Fibroblast of skin of scalp (primary cell): ENCODE measurements at places on chromosomes 13 and 19.
A peak's percentile ranks its signal among the peaks of the same experiment; 100 is the strongest.

DNA sequence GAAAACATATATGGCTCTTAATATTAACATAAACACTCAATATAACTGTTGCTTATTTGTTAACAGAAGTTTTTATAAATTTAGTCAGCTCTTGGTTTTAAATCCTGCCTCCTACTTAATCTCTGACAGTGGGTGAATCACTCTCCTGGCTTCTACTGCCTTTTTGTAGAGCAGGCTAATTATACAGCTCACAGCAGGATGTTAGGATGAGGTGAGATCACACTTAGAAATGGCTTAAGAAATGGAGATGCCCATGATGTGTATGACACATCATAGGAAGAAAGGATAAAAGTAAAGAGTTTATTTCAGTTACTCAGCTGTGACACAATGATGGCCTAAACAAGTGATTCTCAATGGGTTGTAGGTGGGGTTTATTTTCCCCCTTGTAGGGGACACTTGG, 345.6 kb downstream of the SPRY2 start:
- peak; percentile 75 for DNase-seq

GRCh38 chr19:7619671-7620441, 9.5 kb downstream of the XAB2 start:
- DNase-seq = no peak

- no peak for DNase-seq
These were observed 17.8 kb upstream of the CABP5 start for GRCh38 chr19:48061401-48062344.

GRCh38 chr13:87235621-87236020, 435.6 kb upstream of the SLITRK5 start:
- DNase-seq = no peak
